Panc1 (cell line): ENCODE measurements at places on chromosomes 11 and 22.

DNA sequence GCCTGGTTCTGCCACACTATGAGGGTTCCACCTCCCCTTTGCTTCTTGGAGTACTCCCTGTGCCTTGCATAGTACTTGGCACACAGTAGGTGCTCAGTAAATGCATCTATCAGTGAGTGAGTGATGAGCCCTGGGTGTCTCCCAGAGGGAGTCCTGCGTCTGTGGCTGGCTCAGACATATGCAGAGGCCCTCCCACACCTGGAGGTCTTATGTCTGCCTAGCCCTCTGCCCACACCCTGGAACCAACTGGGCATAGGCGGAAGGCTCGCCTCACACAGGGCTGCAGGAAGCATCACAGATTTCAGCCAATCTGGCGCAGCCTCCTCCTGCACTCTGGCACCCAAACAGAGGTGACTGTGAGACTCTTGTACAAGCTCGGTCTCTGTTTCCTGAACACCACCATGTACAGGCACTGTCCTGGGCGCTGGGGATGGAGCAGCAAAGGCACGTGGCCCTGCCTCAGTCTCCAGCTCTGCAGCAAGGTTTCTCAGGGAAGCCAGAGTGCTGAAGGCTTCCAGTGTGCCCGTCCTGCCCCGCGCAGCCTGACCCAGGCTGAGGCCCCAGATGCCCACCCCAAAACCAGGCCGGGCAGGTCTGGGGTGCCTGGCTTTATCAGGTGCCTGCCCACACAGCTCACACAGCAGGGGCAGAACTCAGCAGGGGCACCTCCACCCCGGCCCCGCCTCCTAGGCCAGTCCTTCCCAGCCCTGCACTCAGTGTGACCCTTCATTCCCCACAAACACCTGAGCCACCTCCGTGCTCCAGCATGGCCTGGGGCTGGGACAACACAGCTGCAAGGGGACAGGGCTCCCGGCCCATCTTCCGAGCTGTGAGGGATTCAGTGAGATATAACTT lies 26.7 kb downstream of the FLRT1 start:
- no peak for DNase-seq

- no peak for DNase-seq
These were observed 48.7 kb downstream of the RPS6KA4 start for GRCh38 chr11:64407630-64408029.

DNA sequence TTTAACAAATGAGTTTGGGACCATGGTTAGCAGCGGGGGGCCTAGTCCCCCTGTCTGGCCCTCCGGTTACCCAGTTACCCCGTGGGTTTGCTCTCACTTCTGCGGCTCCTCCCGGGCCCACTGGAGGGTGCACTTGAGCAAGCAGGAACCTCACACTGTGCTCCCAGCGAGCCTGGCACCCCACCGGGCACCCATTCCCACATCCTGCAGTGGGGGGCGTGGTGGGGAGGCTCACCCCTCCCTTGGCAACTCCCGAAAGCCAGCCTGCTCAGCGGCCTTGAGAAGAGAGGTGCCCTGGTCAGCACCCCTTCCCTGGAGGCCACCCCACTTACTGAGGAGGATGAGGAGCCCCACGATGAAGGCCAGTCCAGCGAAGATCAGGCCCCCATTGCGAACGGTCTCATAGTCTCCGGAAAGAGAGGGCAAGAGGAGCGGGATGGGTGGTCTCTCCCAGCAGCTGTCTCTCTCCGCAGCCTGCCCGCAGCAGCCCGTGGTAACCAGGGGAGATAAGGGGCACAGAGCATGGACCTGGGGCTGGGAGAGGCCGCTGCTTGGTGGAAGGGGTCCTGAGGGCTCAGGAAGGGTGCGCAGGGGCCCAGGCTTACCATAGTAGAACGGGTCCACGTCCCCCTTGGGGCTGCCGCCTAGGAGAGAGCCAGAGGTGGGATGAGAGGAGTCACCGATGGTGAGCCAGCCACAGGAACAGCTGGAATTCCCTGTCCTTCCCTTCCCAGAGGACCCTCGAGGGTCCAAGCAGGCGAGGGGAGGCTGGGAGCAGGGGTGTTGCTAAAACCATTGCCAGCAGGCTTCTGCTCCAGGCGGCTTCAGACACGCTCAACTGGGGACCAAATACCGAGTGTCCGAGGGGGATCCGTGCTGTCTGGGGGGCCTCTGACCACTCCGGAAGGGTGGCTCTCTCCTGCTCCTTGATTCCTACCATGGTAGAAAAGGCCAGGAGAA lies 2.2 kb downstream of the FXYD2 start:
- no peak for DNase-seq

- DNase-seq, result no peak
These were observed 97.8 kb downstream of the TRMU start for GRCh38 chr22:46433318-46433717.

GRCh38 chr22:33438273-33438672 lies 380.1 kb upstream of the SYN3 start:
- peak; percentile 67 for DNase-seq

DNA sequence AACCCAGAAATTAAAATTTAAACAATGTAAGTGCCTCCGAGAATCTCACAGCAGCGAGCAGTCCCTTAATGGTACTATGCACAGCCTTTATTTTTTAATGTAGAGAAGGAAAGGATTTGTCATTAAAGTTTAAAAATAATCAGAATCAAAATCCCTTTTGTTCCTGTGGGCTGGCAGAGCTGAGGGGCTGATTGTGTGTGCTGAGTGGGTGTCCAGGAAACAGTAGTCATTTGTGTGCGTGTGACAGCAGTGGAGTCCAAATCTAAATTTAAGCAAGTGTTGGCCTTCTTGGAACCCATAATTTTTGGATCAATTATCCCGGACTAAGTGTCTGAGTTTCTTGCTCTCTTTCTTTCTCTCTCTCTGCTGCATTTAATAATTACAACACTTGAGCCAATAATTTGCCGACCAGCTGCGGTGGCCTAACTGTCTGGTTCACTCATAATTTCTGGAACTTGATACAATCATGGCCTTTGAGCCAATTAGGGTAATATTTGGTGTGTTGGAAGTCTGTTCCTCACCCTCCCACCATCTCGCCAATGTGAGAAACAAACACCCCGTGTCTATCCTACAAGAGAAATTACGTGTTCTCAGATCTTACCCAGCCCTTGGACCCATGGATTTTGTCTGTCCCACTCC lies 528.0 kb downstream of the SOX6 start:
- no peak for DNase-seq

GRCh38 chr11:96054870-96055705 lies 131.2 kb upstream of the MTMR2 start:
- DNase-seq, result peak; percentile 36

DNA sequence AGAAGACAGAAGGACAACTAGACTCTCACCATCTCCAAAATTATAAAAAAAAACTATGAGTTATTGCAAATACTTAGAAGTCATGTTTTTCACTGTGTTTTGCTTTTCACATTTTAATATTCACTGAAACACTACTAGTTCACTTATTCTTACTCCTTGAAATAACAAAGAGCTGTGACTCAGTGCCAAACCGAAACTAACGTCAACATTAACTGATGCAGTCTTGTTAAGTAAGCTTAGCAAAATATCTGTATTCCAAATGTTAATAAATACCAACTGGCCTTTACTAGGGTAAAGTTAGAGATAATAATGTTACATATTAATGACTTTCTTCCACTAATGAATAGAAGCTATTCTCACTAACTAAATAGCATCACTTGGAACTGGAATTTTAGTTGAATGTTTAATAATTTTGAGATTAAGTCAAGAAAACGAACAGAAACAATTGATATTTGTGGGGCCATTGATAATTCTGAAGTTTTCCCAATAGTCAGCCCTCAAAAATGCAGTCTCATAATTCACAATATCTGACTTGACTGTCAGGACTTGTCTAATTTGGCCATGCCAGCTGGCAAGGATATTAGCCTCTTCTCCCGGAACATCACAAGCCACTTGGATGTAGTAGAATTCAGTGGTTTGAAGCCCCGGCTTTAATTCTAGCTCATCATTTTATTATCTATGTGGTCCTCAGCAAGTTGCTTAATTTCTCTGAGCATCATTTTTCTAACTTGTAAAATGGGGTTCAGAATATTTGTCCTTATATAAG lies 230.1 kb upstream of the DDI1 start:
- DNase-seq, result no peak

DNA sequence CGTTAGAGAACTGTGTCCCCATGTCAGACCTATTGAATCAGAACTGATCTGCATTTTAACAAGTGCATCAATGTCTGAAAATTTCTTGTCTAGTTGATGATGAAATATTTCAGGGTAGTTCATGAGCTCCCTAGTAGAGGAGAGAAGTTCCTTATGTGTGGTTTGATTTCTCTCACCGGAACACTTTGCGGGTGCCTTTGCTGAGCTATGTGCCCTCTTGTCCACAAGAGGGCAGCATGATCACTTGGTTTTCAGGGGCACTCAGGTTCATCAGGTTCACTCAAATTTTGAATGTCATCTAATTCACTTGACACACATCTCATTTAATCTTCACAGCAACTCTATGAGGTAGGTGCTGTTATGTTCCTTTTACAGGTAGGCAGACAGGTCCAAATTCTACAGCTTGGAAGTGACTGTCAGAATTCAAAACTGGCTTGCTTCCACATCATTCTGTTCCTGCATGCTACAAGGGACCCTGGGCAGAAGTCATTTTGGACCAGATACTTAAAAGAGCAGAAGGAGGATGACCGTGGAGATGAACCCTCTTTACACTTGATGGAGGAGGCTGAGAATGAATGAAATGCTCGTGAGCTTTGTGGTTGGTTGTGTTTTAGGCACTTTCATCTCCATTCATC lies 55.6 kb downstream of the P4HA3 start:
- DNase-seq, result peak; percentile 71

GRCh38 chr11:106092446-106092845 lies 15.0 kb downstream of the AASDHPPT start:
- DNase-seq, result no peak

GRCh38 chr11:122597511-122597910 lies 58.0 kb upstream of the UBASH3B start:
- DNase-seq, result no peak

GRCh38 chr11:125036933-125037332 lies 26.2 kb upstream of the SLC37A2 start:
- DNase-seq, result no peak

DNA sequence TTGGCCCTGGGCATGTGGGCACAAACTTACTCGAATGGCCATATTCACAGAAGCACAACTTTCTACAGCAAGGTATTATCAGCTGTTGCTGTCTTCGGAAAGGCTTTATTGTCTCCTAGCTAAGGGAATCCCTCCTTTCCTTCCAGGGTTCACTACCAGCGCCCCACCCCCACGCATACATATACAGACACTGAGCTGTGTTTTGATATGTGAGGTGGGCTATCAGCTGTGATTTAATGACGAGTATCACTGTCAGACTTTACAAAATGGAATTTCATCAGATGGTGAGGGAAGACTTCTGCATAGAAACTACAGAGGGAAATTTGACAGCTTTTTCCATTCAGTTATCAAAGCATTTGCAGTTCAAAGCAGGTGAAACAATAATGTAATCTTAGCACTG lies 730.2 kb downstream of the NTM start:
- DNase-seq, result no peak

DNA sequence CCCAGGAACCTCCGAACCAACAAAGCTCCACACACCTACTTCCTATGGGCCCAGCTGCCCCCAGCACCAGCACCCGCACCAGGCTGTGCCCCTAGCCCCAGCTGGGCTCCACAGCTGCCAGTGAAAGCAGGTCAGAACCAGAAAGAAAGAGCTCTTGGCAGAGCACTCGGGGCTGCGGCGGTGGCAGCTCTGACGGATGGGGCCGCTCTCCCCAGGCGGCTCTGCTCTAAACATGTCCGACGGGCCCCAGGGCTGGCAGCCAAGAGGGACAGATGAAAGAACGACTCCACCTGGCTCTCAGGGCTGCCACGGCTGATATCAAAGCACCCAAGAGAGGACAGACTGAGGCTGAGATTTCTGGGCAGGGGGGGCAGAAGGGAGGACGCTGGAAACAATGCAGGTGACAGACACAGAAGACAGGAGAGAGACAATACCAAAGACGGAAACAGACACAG lies 25.7 kb downstream of the LRFN4 start:
- no peak for DNase-seq

GRCh38 chr11:13261591-13262061 lies 16.0 kb upstream of the BMAL1 start:
- peak; percentile 82 for DNase-seq

GRCh38 chr11:47192111-47192510 lies 5.9 kb upstream of the PACSIN3 start:
- no peak for DNase-seq

GRCh38 chr22:30910358-30910757 lies 58.2 kb downstream of the MORC2 start:
- DNase-seq, result no peak

- no peak for DNase-seq
These were observed 369 bp downstream of the DGCR8 start for GRCh38 chr22:20080445-20080775.

DNA sequence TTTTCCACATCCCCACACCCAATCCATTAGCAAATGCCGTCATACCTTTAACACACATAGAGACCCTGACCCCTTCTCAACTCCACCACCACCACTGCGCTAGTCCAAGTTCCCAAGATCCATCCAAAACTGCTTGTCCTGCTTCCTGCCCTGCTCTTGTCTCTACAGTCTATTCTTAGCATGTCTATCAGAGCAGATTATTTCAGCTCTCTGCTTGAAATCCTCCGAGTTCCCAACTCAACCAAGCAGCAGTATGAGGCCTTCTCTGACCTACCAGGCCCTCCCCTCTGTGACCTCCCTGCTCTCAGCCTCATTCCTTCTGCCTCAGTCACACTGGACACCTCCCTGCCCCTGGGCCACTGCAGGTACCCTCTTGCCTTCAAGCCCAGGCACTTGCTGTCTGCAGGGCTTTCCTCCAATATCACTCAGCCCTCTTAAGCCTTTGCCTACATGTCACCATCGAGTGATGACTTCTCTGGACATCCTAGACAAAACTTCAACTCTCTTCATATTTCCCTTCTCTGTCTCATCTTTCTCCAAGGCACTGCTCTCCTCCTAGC lies 134.6 kb downstream of the SPATA19 start:
- no peak for DNase-seq

DNA sequence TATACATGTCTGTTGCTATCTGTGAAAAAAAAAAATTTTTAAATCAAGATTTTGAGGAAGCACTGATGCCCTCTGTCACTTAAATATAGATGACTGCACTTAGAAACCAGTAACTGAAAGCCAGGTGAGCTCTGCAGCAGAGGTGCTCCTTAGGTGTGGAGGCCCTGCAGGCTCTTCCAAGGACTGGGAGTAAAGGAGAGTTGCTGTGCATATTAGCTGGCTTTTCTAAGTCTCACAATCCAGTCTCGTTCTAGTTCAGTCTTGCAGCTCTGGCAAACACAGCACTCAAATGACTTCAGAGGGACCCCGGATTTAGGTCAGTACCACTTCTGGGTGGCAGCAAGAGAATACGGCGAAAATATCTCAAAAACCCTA lies 61.0 kb downstream of the LARGE2 start:
- DNase-seq, result no peak
